ENCODE measurements at places on chromosomes 12 and 14.

GRCh38 chr12:50572287-50572686, 67.5 kb downstream of the DIP2B start:
- DNase-seq = no peak

DNA sequence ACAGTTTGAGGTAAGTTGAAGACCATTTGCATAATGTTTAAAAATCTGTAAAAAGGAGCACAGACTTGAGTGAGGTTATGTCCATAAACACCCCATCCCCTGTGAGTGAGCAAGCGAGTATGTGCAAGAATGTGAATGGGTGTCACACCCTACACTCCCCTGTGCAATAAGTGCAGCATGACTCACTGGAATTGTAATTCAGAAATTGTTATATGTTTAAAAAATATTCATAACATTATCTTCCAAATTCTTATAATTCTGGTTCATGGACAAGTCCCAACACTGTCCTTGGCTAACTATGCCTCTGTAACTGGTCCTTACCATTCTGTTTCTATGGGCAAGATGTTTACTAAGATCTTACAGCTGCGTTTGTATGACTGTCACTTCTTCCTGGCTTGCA, 207.8 kb upstream of the FAR2 start:
- no peak for DNase-seq

DNA sequence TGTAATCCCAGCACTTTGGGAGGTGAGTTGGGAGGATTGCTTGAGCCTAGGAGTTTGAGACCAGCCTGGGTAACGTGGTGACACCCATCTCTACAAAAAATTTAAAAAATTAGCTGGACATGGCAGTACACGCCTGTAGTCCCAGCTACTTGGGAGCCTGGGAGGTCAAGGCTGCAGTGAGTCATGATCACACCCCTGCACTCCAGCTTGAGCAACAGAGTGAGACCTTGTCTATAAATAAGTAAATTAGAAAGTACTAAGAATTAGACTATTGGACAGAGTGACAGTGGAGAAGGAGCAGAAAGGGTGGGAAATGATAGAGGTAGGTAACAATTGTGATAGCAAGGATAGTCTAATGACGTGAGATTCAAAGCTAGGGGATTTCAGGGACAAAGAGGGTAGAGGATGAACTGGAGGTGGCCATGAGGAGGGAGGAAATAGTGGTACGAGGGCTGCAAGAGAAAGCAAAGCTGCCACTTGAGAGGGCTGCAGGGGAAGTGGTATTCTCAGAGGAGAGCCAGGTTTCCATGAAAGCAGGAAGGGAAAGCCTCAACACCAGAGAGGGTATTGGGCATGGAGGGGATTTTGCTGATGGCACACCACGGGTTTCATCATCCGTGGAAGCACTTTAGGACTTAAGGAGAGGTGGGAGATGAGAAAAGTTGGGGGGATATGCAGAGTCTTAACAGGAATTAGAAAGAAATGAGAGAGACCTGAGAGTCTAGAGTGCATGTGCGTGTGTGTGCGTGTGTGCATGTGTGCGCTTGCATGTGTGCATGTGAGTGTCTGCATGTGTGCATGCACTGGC, 85.6 kb downstream of the SYNE2 start:
- DNase-seq = no peak

- DNase-seq = no peak
Measured at GRCh38 chr14:77059276-77059915, 30.9 kb upstream of the IRF2BPL start.

DNA sequence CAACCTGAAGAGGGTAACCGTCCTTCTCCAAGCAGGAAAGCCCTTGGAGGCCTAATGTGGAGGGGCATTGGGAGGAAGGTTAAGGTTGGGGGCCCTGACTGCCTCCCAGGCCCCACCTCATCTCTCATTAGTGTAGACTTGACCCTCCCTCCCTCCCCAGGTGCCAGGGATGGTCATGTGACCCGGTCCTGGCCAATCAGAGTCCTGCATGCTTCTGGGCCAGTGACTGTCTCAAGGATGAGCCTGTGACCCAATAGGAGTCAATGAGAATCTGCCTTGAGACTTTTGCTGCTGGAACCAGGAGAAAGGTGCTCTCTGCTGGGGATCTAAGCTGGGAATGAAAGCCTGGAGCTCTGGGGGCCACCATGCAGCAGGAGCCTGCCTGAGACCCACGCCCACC, 70.8 kb downstream of the NCOR2 start:
- no peak for DNase-seq

GRCh38 chr12:131368668-131369071, 342.2 kb upstream of the SFSWAP start:
- DNase-seq = no peak

DNA sequence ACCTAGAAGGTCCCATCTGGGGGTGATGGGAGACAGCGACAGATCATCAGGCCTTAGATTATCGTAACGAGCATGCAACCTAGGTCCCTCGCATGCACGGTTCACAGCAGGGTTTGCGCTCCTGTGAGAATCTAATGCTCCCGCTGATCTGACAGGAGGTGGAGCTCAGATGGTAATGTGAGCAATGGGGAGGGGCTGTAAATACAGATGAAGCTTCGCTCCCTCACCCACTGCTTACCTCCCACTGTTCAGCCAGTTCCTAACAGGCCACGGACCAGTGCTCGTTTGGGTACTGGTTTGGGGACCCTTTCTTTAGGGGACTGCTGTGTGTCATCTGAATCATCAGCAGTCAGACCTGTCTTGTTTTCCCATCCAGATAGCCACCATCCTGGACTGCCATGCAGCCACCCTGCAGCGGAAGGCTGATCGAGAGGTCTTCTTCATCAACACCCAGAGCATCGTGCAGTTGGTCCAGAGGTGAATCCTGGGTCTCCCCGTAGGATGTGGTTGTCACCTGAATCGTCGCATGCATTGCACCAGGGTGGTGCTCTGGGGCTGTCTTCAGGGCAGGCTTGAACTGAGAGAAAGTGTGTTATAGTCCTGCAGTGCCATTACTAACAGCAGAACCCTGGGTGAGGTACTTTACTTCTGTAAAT, 96.2 kb downstream of the ACACB start:
- DNase-seq = no peak

DNA sequence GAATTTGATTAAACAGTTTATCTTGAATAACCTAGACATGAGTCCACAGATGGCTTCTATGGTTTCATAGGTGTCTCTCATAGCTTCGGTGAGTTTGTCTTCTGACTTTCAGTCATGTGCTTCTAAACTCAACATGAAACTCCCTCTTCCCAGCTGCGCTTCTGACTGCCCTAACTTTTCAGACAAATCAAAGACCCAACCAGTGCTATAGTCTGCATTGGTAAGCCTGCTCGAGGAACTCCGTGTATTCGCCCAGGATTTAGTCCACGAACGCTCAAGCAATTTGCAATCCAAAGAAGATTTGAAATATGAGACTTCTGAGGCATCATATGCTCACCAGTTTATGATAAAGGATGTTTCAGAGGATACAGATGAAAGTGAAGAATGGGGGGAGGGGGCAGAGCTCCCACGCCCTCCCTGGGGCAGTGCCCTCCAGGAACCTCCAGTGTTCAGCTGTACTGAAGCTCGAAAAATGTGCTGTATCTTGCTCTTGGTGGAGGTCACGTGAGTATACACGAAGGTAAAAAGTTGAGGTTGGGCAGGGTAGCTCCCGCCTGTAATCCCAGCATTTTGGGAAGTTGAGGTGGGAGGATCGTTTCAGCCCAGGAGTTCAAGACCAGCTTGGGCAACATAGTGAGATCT, 5.2 kb upstream of the RILPL2 start:
- DNase-seq = no peak

GRCh38 chr12:121536899-121537813, 43.7 kb downstream of the KDM2B start:
- peak; percentile 73 for DNase-seq

DNA sequence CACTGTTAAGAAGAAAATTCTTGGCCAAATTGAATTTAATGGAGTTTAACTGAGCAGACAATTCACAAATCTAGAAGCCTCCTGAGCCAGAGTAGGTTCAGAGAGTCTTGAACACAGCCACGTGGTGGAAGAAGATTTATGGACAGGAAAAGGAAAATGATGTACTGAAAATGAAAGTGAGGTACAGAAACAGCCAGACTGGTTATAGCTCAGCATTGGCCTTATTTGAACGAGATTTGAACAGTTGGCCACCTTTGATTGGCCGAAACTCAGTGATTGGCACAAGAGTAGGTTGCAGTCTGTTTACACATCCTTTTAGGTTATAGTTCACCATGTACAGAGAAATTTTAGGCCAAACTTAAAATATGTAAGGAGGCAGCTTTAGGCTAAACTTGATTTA, 9.9 kb downstream of the OAS2 start:
- DNase-seq = no peak

GRCh38 chr14:70563869-70564268, 29.1 kb upstream of the ADAM20 start:
- no peak for DNase-seq

- DNase-seq = no peak
Measured at GRCh38 chr12:80064269-80064668, 35.1 kb upstream of the OTOGL start.

- DNase-seq = no peak
Measured at GRCh38 chr12:9710584-9711375, 22.1 kb downstream of the CLECL1 start.

DNA sequence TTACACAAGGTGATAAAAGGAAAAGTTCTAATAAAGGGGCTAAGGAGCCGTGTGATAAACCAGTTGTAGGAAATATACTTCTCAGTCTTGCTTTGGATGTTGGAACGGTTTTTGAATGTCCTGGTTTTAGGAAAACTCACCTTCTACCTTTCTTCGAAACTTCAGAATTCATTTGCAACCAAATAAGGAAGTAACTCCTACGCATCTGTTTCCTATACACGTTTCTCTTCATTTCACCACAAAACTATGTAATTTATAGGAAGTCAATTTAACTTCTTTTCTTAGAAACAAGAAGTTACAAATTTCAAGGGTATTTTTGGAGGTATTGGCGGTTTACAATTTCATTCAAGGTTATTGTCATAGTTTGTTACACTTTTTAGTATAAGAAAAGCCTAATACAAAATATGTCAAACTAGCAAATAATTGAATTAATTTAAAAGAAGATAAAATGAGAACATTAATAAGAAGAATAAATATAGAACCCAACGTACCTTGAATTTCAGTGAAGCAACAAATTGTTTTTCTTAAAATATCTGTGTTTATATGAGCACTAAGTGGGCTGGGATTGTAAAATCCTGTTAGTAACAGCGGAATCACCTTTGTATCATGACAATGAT, 33.2 kb upstream of the CD69 start:
- DNase-seq = no peak

DNA sequence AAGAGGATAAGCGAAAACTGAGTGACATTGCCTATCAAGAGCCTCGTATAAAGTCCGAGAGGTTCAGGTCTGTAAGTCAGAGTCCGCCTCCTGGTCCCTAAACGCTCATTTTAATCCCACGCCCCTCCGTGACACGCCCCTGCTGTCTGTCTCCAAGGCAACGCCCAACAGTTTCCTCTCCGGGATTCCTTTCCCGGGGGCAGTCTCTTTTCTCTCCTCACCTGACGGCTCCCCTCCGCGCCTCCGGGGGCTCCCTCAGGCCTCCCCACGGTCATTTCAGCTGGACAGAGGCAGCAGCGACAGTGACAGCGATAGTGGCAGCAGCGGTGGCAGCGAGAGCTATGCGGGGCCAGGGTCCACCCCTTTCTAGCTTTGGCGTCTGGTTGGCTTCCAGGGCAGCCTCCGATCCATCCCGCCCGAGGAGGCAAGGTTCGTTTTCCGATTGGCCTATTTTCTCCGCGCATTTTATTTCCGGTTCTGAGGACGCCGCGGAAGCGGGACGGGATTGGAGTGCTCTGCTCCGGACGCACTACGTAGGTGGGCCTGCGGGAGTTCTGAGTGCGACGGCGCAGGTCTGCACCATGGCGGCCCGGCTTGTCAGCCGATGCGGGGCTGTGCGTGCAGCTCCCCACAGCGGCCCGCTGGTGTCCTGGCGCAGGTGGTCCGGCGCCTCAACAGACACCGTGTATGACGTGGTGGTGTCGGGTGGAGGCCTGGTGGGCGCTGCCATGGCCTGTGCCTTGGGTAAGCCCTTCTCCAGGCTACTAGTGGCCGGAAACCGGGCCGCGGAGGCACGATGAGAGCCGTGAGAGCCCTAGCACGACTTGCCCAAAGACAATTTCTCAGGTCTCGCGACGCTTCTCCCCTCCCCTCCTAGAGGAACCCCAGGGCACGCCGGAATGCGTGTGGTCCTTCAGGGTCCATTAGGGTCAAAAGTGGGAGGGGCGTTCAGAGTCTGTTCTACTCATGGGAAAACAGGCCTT, at the start of the genes COQ6 and FAM161B:
Gene COQ6, plus strand, starts transcription at position 551 of the 983 bp plus-strand sequence. Its CDS starts 31 bp downstream, at position 582.
Gene FAM161B, minus strand, starts transcription at position 343 of the 983 bp plus-strand sequence. Its CDS starts 68 bp downstream, at position 275.
- DNase-seq = peak; percentile 90

DNA sequence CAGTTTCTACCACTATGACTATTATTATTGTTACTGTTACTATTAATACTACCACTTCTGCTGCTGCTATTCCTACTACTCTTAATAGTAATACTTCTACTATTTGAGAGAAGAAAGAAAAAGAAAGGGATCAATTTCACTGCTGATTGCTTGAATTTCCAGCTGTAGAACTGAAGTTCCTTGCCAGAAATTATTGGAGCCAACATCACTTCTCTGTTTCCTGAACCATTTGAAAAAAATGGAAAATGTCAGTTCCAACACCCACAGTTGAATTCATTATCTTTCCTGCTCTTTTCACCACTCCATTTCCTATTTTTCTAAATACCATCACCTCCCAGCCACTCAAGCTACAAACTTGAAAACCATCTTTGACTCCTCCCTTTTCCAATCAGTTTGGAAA, 54.1 kb upstream of the PIK3C2G start:
- DNase-seq = no peak

DNA sequence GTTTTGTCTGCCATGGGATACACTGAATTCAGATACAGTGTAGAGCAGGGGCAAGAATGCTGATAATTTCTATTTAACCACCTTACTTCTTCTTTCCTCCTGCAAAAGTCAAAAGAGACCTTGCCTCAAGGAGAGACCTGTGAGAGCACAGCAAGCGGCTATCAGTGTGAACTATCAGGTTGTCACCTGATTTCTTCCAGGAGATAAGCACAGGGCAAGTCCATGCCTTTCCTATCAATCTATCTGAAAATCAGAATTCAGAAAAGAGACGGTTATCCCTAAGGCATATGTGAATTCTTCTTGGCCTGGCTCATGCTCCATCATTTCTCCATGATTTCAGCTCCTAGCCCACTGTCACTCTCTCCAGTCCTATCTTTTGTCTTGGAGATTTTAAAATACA, 128.9 kb upstream of the CCND2 start:
- no peak for DNase-seq

DNA sequence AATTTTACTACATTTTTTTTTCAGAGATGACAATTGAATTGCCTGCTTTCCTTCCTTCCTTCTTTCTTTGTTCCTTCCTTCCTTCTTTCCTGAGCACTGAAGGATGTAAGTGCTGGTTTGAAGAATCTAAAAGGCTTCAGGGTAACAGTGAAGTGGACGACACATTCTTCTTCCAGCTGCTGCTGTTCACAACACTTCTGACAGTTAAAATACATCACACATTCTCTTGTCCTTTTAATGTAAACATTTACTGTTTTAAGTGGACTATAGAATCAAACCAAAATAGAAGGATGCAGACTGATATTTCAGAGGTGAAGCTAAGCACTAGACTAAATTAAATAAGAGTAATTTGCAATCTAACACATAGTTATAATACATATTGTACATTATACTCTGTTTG, 151.5 kb downstream of the MSRB3 start:
- DNase-seq = no peak
